ENCODE measurements at places on chromosomes 16 and 17.

DNA sequence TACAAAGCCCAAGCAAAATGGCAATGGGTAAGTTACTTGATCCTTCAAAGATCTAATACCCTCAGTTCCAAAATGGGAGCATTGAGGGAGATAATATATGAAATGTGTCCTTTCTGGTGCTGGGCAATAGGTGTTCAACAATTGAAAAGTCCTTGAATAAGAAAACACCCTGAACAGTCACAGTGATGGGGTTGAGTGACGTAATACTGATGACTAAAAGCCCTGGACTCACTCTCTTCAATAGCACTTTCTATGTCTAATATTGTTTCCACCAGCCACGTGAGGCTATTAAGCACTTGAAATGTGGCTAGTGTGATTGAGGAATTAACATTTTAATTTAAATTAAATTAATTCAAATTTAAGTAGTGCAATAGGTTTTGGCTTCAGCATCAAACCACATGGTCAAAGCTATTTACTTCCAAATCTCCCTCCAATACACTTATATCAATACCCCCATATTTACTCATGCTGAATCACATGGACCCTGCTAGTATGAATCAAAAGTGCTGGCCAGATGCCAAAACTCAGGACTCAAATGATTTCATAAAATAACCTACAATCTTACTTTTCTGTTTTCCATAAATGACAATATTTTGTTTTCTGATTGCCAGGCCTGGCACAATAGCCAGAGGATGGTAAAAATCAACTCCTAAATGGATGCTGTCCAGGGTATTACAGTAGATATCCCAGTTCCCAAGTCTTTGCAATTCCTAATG, 516.2 kb downstream of the HAPSTR1 start:
- no peak for DNase-seq

DNA sequence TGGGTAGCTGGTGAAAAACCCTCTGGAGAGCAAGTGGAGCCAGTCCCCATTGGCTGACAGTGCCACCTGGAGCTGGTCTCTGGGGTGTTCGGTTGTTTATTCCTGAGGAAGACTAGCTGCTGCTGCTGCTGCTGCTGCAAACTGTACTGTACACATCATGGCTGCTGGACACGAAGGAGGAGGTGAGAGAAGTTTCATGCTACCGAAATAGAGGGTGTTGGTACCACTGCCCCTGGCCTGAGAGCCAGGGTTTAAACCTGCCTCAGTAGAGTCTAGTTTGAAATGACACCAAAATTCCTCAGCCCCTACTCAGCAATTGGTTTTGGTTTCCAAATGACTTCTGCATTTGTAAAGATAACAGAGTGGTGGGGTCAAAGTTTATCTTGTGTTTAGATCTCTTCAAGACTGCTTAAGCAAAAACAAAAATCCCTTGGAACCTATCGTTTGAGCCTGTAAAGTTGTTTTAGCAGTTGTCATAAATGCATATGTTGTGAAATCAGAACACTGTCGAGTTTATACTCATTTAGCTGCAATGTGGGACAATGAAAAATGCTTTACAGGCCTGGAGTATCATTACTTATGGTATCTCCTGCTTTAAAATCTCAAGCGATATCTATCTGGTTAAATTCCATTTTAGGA, 40.8 kb downstream of the CYB5B start:
- DNase-seq = no peak

GRCh38 chr17:69900829-69901228, 174.2 kb upstream of the KCNJ16 start:
- DNase-seq = no peak

GRCh38 chr17:4908301-4908700, 5.4 kb upstream of the CHRNE start:
- no peak for DNase-seq

DNA sequence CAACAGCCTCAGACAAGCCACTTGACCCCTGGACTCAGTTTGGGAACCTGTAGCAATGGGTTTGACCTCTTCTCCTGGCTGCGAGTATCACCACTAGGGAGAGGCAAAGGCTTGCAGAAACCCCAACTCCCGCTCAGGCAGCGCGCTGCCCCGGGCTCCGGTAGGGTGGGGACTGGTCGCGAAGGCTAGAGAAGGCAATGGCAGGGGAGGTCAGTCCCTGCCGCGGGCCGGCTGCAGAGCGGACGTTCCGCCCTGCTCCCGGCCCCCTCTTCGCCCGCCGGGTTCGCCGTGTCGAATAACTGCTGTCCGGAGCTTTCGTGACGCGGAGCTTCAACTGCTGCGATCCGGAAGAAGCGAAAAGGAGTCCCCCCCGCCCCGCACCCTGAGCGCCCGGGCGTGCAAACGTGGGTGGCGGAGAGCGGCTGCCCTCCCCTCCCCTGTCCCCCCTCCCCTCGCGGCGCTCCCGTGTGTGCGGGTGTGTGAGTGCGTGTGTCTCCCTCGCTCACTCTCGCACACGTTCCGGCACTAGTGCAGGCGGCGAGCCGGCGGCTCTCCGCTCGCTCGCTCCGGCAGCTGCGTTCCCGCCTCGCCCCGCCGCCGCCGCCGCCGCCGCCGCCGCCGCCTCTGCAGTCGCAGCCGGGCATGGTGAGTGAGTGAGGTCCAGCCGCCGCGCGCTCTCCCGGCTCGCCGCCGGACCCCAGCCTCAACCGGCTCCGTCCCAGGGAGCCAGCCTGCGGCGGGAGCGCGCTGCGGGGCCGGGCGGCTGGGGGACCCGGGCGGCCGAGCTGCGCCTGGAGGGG, 772 bp upstream of the SHISA6 start:
- no peak for DNase-seq

- peak; percentile 47 for DNase-seq
Observed at GRCh38 chr17:60436676-60437075, 14.4 kb downstream of the CHCT1 start.

DNA sequence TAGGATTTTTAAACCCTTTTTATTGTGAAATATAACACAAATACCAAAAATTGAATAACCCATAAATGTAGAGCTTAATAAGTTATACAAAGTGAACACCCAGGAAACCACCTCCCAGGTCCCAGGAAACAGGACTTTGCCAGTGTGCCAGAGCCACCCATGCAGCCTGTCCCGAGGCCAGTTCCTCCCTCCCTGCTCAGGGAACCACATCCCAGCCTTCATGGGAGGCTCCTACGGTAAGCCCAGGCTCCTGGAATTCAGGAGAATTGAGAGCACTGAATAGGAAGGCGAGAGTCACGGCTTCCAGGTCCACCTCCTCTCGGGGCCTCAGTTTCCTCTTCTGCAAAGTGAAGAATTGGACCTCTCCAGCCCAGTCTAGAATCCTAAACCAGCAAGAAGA, 178.2 kb downstream of the TMEM132E start:
- no peak for DNase-seq

GRCh38 chr16:85946541-85947124, 47.7 kb downstream of the IRF8 start:
- no peak for DNase-seq

- DNase-seq = no peak
Observed at GRCh38 chr17:283911-284675, 68.5 kb downstream of the RPH3AL start.

- no peak for DNase-seq
Observed at GRCh38 chr16:85152414-85153030, 40.2 kb upstream of the CIBAR2 start.

- DNase-seq = peak; percentile 47
Observed at GRCh38 chr17:77869041-77869599, 89.4 kb upstream of the TNRC6C start.

GRCh38 chr16:19112099-19112407, 1.7 kb upstream of the ITPRIPL2 start:
- DNase-seq = no peak

DNA sequence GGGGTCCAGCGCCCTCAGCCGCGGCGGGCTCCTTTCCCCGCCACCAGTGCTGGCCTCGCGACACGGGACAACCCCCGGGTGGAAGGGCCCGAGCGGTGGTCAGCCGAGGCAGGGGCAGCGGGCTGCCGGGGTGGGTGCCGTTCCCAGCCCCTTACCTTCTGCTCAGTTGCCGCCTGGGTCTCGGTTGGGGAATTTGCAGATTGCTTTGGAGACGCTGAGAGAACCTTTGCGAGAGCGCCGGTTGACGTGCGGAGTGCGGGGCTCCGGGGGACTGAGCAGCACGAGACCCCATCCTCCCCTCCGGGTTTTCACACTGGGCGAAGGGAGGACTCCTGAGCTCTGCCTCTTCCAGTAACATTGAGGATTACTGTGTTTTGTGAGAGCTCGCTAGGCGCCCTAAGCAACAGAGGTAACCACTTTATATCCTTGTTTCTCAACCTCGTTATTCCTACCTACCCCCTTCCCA, 381 bp downstream of the CTNS start:
- no peak for DNase-seq

- no peak for DNase-seq
Observed at GRCh38 chr17:42547001-42547461, 5.7 kb upstream of the HSD17B1 start.

DNA sequence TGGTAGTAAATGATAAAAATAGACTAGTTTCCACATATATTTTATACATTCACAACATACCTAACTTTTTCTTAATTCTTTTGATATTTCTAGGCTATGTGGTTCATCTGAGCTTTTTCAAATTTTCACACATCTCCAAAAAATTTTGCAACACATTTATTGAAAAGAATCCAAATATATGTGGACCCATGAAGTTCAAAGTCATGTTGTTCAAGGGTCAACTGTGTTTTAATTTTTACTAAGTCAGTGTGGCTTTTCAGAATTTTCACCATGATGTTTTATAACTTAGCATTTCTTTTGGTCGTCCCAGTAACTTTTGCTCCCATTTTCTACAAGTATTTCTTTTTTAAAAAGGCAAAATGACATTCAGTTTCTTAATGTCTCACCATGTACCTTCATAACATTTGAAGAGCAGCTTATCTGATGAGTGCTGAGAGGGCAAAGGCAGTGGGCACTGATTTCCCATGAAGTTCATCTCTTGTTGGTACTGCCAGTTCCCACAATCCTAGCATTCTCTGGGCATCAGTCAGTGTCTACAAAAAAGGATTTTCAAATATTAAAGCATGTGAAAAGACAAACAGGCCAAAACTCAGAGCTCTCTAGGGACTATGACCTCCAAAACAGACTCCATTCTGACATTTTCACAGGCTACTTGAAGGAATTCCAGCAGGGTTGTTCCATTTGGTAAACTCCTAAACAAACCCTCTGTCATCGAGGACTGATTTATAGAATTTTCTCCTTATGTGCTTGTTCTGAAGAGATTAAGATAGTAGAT, 80.3 kb downstream of the MRTFB start:
- DNase-seq = no peak

DNA sequence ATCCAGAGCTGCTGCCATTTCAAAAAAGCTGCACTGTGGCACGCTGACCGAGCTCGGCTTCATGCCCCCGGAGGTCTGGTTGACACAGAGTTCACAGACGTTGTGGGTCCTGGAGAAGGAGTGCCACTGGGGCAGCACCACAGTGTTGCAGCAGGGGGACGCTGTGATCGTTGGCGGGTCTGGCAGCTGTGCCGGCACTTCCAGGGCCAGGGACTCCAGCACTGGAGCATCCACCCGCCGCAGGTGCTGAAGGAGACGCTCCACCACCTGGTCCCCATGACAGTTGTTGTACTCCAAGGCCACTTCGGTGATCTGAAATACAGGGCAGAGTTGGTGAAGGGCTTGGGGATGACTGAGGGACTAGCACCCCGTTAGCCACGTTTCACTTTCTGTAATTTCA, 23.5 kb downstream of the SNN start:
- no peak for DNase-seq

Data from suppressor macrophage (primary cell).